ENCODE measurements at places on chromosomes 3 and 15.
A peak's percentile ranks its signal among the peaks of the same experiment; 100 is the strongest.

- DNase-seq: no peak
These were observed 43.3 kb downstream of the CCNB2 start for GRCh38 chr15:59148153-59148833.

GRCh38 chr3:114721864-114722263, 425.2 kb downstream of the ZBTB20 start:
- no peak for DNase-seq

GRCh38 chr15:80885016-80885579, 104.5 kb downstream of the MESD start:
- DNase-seq: no peak

- DNase-seq: peak; percentile 15
These were observed 59.8 kb upstream of the AADACL2 start for GRCh38 chr3:151673974-151674373.

- no peak for DNase-seq
These were observed 172.8 kb downstream of the TAFA4 start for GRCh38 chr3:68759526-68760035.

DNA sequence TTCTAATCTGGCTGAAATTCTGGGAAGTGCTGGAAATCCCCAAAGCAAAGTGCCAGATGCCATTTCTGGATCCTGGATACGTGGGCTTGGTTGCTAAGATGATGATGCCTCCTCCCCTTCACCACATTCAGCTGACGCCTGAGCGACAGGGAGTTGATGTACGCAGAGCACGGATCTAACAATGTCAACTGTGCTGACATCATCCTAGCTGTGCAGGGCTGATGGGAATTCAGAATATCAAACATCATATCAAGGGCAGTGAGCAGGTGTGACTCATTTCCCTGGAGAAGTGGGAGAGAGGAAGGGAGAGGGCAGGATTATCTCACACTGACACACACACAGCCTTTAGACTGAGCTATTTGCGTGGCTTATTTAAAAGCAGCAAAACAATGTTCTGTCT, 92.6 kb upstream of the ZBTB20 start:
- peak; percentile 99 for DNase-seq

DNA sequence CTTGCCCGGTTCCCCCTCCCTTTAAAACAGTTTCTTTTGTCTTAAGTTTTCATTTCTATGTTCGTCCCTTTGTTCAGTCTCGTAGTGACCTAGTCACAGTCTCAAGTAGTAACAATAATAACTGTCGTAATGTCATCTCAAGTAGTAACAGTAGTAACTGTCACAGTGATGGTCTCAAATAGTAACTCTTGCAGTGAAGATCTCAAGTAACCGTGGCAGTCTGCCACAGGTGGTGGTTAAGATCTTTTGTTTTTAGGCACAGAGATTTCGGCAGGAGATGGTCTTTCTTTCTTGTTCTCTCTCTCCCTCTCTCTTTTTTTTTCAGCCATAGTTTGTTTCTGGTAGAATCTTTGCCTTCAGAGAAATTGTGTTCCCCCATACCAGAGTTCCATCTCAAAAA, 656.0 kb upstream of the SGO1 start:
- no peak for DNase-seq

DNA sequence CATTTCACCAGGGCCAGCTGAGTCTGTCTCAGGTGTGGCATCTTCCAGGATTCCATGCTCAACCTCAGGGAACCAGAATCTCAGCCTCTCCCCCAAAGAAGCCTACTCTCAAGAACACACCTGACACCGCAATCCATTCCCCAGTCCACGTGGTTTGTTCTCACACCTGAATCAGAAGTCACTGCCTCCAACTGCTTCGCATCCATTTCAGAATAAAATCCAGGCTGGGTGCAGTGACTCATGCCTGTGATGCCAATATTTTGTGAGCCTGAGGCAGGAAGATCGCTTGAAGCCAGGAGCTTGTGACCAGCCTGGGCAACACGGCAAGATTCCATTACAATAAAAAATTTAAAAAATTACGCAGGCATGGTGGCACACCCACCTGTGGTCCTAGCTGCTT, 212.2 kb downstream of the FOXP1 start:
- no peak for DNase-seq

- no peak for DNase-seq
These were observed 147.4 kb upstream of the BCHE start for GRCh38 chr3:165984589-165984988.

- DNase-seq: no peak
These were observed 142.8 kb upstream of the CHRM5 start for GRCh38 chr15:33825453-33825852.

DNA sequence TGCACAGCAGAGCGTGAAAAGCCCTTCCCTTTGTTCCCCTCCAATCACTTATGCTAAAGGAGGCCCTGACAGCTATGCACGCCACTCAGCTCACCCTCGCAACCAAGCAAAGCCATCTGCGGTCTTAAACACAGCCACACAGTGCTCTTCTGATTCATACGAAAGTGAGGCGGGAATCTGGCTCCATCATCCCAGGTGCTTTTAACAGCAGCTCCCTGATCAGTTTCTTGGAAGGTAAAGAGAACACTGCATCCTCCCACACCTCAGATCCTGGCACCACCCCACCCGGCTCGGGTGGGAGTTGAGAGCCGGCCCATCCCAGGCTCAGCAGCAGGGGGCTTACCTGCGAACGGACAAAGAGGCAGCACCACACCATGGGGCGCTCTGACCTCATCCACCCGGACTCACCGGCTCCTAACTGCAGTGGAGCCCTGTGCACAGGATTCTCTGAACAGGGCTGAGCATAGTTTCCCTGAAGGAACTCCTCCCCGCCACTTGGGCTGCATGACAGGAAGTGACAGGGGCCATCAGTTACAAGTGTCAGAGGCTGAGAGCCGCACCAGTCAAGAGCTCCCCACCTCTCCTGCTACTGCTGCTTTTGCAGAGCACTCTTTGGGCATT, 114.3 kb upstream of the ARHGEF3 start:
- no peak for DNase-seq

- no peak for DNase-seq
These were observed 33.7 kb downstream of the THRB start for GRCh38 chr3:24460974-24461373.

GRCh38 chr3:149473357-149474249, 894 bp upstream of the TM4SF4 start:
- DNase-seq: peak; percentile 98

- DNase-seq: no peak
These were observed 250.0 kb upstream of the NECTIN3 start for GRCh38 chr3:110821586-110821985.

DNA sequence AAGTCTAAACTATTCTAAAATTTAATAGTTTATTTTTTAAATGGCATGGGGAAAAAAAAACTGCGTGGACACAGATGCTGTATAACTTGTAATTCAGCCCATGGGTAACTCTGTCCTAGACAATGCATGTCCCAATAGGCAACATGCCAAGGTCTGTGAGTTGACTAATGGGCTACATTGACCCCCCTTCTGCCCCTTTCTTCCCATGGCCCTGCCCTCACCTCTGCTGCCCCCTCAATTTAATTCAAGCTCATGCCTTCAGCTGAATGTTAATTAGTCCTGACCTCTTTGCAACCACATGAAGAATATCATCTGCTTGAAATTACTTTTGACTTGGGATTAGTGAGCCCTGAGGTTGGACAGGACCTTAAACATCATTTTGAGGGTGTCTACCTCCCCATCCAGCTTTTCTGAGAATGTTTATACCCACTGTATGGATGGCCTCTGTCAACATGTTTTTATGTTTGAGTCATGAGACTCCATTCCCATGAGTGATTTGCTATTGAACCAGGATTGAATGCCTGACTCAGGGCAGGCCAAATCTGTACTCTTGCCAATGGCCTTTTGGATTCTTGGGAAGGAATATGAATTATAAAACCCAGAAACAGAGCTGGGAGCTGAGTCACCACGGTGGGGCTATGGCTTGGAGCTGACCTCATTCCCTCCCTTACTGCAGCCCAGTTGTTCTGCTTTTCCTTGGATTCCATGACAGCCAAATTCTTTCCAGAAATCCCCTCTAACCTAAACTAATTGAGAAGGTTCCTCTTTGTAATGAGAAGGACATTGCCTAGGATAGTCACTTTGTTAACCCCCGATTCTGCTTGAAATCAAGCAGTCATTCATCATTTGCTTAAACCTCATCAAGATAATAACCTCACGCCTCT, 33.5 kb upstream of the PDE8A start:
- peak; percentile 87 for DNase-seq

GRCh38 chr3:196263819-196264218, 23.7 kb downstream of the PCYT1A start:
- DNase-seq: no peak

DNA sequence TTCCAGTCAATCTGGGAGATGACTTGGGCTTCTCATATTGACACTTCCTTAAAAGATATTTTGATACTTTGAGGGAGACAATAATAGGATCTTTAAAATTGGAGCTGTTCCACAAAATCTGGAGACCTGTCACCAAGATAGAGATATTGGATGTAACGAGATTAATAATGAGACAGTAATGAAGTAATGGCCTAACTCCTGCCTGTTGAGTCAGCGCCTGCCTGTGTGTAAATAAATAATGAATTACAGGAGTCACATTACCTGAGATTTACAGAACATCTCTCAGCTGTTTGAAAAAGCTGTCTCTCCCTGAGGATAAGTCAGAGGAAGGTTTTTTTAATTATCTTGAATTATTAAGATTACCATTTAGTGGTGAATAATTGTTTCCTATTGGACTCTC, 43.8 kb upstream of the MITF start:
- no peak for DNase-seq

- no peak for DNase-seq
These were observed 3.1 kb upstream of the CD276 start for GRCh38 chr15:73681063-73681462.

- no peak for DNase-seq
These were observed 22.2 kb downstream of the IQSEC1 start for GRCh38 chr3:13051066-13051465.

DNA sequence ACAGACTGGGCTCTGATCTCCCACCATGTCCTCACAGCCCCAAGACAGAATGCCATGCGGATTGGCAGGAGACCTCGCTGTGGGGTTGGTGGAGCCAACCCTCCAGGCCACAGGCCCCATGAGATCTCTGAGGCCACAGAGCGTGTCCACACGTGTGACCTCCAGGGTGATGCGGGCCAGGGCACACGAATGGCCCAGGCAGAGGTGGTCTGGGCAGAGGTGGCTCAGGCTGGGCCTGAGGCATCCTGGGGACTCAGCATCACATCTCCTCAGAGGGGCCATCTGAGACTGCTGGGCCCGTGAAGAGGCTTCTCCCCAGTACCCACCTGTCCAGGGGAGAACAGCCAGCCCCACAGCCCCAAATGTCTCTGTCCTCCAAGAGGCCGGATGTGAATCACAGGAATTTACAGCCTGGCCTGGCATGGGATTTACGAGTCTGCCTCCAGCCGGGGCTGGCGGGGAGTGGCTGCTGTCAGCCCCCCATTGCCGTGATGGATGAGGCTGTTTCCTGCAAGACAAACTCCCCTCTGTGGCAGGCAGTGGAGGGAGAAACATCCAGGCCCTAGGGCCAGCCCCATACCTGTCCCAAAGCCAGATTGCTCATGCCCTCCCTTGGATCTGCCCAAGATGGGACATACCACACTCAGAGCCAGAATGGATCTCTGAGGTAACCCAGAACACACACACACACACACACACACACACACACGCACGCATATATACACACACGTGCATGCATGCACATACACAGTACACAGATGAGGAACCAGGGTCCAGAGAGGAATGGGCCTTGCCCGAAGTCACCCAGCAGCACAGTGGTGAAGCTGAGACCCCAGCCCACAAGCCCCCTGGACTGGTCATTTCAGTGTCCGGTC, 208.3 kb downstream of the TBC1D2B start:
- peak; percentile 96 for DNase-seq

- DNase-seq: no peak
These were observed 66.1 kb downstream of the CHSY1 start for GRCh38 chr15:101185770-101186169.

DNA sequence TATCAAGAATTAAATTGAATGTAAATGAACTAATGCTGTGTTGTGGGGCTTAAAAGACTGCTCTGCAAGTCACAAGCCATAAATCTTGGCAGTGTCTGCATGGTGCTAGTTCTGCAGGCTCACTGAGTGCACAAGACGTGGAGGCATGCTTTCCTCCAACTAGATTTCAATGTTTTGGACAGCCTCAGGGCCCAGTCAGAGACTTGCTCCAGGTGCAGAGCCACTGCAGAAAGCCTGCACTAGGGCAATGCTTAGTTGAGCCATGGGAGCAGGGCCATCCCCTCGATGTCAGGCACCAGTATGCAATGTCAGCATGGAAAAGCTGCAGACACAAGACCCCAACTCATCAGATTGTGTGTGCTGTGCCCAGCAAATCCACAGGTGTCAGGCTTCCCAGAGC, 234.5 kb upstream of the CDIN1 start:
- DNase-seq: no peak

GRCh38 chr3:171871392-171872274, 28.5 kb downstream of the TMEM212 start:
- no peak for DNase-seq

- no peak for DNase-seq
These were observed 117.1 kb downstream of the NEK11 start for GRCh38 chr3:131143802-131144201.

GRCh38 chr15:53962646-53963561, 15.3 kb upstream of the UNC13C start:
- DNase-seq: no peak

GRCh38 chr3:114362815-114363214, 69.0 kb downstream of the TIGIT start:
- DNase-seq: no peak

DNA sequence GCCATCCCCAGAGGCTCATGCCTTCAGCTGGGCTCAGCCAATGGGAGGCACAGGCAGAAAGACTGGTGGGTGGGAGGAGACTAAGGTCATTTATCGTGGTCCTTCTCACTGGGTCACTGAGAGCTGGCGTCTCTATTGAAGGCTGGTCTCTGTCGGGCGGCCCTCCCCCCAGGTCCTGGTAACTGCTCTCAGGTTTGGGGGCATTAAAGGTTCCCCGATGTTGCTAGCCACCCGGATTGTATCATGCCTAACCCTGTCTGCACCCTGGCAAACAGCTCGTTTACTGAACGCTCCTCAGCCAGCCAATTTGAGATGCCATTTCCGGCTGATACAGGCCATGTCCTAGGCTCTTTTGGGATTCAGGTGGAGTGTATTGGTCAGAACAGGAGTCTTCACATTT, 10.5 kb downstream of the SELENOS start:
- no peak for DNase-seq

DNA sequence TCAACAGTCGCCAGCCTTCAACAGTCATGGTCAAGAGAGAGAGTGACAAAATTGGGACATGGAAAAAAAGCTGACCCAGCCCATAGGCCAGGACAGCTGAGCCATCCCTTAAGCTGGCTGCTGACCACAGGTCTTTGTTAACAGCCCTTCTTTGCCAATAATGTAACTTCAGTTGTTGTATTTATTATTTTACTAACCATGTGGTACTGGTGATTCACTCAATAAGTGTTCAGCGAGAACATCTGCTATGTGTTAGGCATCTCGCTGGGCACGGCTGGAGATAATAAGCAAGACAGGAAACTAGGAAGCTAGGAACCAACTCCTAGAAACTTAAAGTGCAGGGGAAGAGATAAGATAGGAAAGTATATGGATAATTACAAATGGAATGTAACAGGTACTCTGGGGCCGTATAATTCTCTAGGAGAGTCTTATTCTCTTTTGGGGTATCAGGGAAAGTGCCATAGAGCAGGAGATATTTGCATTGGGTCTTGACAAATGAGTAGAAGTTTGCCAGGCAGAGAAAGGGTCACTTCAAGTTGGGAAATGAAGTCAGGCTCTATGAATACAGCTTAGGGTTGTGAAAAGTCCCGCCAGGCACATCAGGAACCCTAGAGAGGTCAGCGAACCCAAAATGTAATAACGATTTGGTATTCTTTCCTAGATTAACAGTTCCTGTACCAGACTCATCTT, 84.0 kb upstream of the TRA2B start:
- peak; percentile 95 for DNase-seq

- DNase-seq: peak; percentile 41
These were observed 42.8 kb downstream of the TSC22D2 start for GRCh38 chr3:150450916-150451315.

Data from NCI-H226 (cell line).